A549 treated with DMSO at 1 μM for 4 hours (cell line): ENCODE measurements at places on chromosomes 16 and 17. TPM values are rescaled to one million over a fixed set of nuclear protein-coding genes. Genes with fewer than 3 reads are reported as not detected.

Gene NOD2
- total RNA-seq = not detected in 5 replicates

Gene LRRC75A
- 0.89 to 1.3 TPM (median 1.1 TPM) in 5 replicates for total RNA-seq

Gene UMOD
- not detected in 5 replicates for total RNA-seq

Gene NAA60
- total RNA-seq = 49.6 to 58.4 TPM (median 51.1 TPM) in 5 replicates

Gene KRT9
- not detected in 5 replicates for total RNA-seq

Gene PRSS21
- 0.11 to 0.39 TPM (median 0.14 TPM) in 4 of 5 replicates, not detected in the other for total RNA-seq

Gene ITGAD
- not detected in 5 replicates for total RNA-seq

Gene SDR42E1
- 1.2 to 2.1 TPM (median 1.6 TPM) in 5 replicates for total RNA-seq

Gene C17orf107
- 0.17 to 0.29 TPM (median 0.28 TPM) in 5 replicates for total RNA-seq

Gene CLEC18B
- 0.03 to 0.63 TPM (median 0.33 TPM) in 5 replicates for total RNA-seq

Gene SHISA6
- total RNA-seq = not detected in 5 replicates

Gene CORO6
- 5.2 to 7.7 TPM (median 7.0 TPM) in 5 replicates for total RNA-seq

Gene FMNL1
- 31.1 to 48.3 TPM (median 44.1 TPM) in 5 replicates for total RNA-seq

Gene TBC1D3
- not detected in 5 replicates for total RNA-seq

Gene SEPTIN1
- total RNA-seq = 1.4 to 2.2 TPM (median 1.7 TPM) in 5 replicates

Gene HID1
- 6.3 to 7.3 TPM (median 7.2 TPM) in 5 replicates for total RNA-seq

Gene PABPN1L
- not detected in 5 replicates for total RNA-seq

Gene SMIM22
- total RNA-seq = 0.38 TPM in 1 of 5 replicates, not detected in the others

Gene KRT36
- total RNA-seq = not detected in 5 replicates

Gene GAS7
- 0.43 to 0.99 TPM (median 0.52 TPM) in 5 replicates for total RNA-seq

Gene ADAP2
- total RNA-seq = 2.6 to 3.7 TPM (median 3.0 TPM) in 5 replicates

Gene ZNF385C
- total RNA-seq = 0.11 to 0.45 TPM (median 0.24 TPM) in 5 replicates

Gene TBX4
- 0.10 to 0.23 TPM (median 0.13 TPM) in 5 replicates for total RNA-seq

Gene IRF8
- 0.27 to 1.1 TPM (median 0.29 TPM) in 5 replicates for total RNA-seq

Gene ZFHX3
- total RNA-seq = 6.2 to 10.3 TPM (median 8.6 TPM) in 5 replicates

Gene LPO
- not detected in 5 replicates for total RNA-seq

Gene KRTAP9-8
- not detected in 5 replicates for total RNA-seq
